ENCODE measurements at places on chromosomes 6 and 20.

DNA sequence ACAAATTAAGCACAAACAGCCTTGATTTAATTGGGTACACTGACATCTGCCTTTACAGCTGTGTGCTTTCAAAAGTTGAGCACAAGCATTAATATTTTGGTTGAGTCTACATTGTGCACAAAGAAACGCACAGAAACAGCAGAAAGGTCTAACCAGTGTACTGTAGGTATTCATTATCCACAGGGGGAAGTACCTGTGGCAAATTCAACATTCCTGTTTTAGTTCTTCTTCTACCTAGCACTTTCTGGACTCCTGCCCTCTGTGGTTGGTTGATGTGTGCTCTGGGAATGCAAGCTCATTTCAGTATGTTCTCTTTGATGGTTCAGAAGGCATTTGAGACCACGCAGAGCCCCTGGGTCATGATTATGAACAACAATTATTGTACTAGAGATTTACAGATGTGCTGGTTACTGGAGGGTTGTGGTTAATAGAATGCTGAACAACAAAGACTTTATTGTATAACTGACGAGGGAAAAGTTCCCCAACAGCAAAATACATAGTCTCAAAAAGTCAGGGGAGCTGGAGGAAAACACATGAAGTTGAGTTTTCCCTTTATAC is 26.6 kb upstream of the DAAM2 start:
- DNase-seq: no peak

DNA sequence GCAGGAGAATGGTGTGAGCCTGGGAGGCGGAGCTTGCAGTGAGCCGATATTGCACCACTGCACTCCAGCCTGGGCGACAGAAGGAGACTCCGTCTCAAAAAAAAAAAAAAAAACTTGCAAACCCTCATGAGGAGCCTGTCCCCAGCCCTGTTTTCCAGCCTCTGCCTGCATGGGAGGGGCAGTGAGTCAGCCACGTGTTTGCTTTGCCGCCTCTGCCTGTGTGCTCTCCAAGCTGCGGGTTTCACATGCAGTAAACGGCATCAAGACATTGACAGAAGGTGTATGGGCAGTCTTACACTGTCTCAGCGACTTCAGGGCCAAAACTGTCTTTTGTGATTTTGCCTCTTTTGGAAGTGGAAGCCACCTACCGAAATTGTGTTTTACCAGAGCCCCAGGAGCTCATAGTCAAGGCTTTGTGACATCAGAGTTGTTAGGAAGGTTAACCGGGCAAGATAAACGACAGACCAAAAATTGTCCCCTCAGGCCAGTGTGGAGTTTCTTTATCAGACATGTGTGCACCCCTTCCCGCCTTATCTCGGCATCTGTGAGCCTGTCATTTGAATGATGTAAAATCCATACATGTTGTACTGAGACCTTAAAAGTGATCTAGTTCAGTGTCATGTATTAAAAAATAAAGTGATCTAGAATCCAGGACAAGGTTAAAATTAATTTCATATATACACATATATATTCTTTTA is 52.9 kb downstream of the RPP40 start:
- no peak for DNase-seq

- DNase-seq: no peak
These were observed 313.2 kb downstream of the HIVEP2 start for GRCh38 chr6:142631517-142632385.

GRCh38 chr6:15888798-15889772 is 226.3 kb upstream of the DTNBP1 start:
- DNase-seq: no peak

- no peak for DNase-seq
These were observed 508.0 kb downstream of the TBC1D32 start for GRCh38 chr6:120826253-120826652.

DNA sequence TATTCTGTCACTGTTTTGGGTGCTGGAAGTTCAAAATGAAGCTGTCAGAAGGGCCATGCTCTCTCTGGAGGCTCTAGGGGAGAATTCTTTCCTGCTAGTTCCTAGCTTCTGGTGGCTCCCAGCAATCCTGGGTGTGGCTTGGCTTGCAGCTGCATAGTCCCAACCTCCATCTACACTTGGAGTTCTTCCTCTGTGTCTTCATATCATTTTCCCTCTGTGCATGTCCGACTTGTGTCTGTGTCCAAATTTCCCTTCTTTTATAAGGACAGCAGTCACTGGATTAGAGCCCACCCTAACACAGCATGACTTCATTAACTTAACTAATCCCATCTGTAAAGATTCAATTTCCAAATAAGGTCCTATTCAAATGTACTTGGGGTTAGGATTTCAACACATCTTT is 23.3 kb upstream of the ENPP1 start:
- no peak for DNase-seq

- no peak for DNase-seq
These were observed 48.1 kb downstream of the PLAGL1 start for GRCh38 chr6:143959927-143960326.

DNA sequence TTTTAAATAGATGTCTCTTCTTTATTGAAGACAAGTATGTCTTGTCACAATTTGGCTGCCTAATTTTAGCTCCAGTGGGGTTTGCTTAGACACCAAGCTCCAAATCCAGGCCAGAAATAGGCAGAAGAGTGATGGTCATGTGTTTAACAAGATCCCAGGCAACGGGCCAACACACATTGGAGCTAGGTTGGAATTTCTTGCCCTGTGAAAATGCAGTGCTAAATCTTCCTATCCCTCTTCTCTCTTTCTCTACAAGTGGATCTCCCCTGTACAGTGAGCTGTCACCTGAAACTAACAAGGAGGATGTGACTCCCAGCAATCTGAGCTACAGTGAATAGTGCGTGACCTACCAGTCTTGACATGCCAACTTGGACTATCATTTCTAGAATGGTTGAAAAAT is 65.3 kb upstream of the VGLL2 start:
- DNase-seq: no peak

GRCh38 chr6:11770546-11771466 is 7.8 kb downstream of the ADTRP start:
- no peak for DNase-seq

DNA sequence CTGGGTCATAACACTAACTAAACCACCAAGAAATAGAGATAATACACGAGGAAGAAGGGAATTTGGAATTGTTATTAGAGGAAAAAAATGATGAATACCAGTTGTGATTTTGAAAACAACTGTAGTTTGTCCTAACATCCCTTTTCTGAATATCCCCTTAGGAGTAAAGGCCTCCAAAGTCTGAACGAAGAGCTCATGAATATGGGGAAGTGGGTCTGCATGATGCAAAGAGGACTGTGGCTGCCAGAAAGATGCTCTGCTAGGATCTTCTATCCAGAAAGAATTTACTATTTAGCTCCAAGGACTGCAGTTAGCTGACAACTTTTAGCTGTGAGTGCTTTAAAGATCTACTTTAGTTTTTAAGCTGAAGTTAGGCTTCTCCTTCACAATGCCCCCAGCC is 308.8 kb upstream of the HS3ST5 start:
- no peak for DNase-seq

DNA sequence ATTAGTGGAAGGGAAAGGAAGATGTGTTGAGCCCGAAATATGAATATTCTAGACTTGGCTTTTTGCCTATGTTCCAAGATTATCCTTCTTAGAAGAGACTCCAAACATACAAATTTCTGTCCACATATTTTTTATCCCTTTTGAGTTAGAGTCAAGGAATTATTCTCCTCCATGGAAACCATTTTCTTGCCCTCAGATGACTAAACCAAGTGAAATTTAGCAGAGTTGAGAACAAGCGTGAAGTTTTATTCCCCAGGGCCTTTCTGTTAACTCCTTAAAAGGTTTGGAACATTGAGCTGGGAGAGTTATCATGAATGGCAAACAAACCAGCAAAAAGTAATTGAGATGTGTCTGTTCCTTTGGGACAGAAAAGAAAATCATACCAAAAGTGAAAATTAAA is 286.1 kb upstream of the PLCB4 start:
- DNase-seq: no peak

GRCh38 chr6:85424981-85425380 is 24.9 kb upstream of the NT5E start:
- DNase-seq: no peak

DNA sequence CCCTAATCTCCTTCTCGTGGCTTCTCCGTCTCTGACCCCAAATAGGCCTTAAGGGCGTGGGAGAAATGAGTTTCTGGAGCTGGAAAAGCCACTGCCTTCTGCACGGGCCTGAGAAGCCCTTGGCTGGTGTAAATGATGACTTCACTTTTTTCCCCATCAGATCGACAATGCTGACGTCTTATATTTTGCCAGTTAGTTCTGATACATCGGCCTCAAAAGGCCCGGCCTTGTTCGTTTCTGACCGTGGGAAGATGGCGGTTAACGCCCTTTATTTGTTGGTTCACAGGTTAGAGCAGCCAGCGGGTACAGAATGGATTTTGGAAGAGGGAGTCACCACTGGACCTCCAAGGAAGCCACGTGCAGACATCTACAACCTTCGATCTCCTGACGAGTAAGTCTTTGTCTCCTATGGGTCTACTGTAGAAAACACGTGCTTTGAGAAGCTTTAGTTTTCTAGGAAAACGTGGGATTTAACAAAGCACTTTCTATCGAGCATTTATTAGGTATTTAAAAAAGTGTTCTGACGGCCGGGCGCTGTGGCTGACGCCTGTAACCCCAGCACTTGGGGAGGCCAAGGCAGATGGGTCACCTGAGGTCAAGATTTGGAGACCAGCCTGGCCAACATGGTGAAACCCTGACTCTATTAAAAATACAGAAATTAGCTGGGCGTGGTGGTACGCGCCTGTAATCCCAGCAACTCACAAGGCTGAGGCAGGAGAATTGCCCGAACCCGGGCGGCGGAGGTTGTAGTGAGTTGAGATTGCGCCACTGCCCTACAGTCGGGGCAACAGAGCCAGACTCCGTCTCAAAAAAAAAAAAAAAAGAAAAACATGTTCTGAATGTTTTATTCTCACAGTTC is 1.2 kb upstream of the ZNFX1 start:
- no peak for DNase-seq

DNA sequence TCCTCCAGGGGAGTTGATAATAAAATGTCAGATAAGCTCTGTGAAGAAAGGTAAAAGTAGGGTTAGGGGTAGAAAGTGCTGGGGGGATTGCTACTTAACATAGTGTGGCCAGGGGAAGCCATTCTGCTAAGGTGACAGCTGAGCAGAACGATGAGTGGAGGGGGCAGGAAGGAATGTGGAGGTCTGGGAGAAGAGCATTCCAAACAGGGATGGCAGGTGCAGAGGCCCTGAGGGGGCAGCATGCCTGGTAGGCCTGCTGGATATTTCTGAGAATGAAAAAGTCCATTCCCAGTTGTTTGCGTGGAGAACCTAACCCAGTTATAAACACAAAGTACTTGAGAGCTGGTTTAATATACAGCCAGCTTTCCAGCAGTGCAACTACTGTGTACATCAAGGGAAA is 9.3 kb downstream of the GFRA4 start:
- DNase-seq: no peak

GRCh38 chr20:4728120-4728760 is 6.5 kb downstream of the PRND start:
- no peak for DNase-seq

All from central memory CD4-positive, alpha-beta T cell (primary cell).